ENCODE measurements at places on chromosomes 11 and 22. TPM values are rescaled to one million over a fixed set of nuclear protein-coding genes. Genes with fewer than 3 reads are reported as not detected.

Gene IGSF9B
- 12.9 TPM for total RNA-seq

Gene UBQLNL
- 0.09 TPM for total RNA-seq

Gene PHLDB1
- 120 TPM for total RNA-seq

Gene OR8D1
- total RNA-seq = not detected

Gene FAT3
- 39.2 TPM for total RNA-seq

Gene KCNJ11
- total RNA-seq = 2.3 TPM

Gene CRYBB3
- not detected for total RNA-seq

Gene OR2AG2
- total RNA-seq = 0.25 TPM

GRCh38 chr22:36419177-36419911, 31.6 kb upstream of the MYH9 start:
- H3K4me3 ChIP-seq = peak overlapping the region; percentile 13
- peak overlapping the region; percentile 29 for H3K27ac ChIP-seq
- DNase-seq = no peak
- H3K36me3 ChIP-seq = no peaks in the 10 kb centered on the region
- H3K4me1 ChIP-seq = peaks cover 13% of the 10 kb centered on the region

DNA sequence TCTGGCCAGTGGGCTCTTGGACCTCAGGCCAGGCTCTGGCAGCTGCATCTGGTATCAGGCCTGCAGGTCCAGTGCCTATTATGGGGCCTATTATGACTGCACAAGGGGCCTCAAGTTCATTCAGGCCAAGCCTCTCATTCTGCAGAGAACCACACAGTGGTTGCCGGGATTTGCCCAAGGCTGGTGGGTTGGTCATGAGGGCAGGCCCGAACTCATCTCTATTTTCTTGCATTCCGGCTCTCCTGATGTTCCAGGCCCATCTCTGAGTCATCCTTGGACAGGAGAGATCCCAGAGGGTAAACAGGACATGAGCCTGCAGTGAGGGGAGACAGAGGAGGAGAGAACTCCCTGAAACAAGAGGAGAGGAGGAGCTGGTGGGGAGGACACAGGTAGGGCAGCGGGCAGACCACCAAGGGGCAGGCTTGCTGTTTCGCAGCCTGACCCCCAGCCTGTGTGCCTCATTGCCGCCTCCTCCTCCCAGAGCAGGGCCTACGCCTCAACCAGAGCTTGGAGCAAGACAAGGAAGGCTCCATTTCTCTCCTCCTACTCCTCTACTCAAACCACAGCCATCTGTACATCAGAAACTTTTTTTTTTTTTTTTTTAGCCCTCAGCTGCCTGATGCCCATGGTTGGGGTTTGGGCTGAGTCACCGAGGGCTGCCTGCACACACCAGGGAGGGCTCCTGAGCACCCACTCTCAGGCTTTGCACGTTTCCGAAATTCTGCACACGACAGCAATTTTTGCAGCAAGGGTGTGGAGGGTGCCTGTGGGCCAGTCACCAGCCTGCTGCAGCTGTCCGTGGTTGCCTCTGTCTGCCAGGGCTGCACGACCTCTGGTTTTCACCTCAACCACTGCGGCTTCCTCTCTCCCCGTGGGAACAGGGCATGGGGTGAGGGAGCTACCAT, 12.7 kb upstream of the TREH start:
- no peak overlapping the region for H3K4me3 ChIP-seq
- no peak for DNase-seq
- no peaks in the 10 kb centered on the region for H3K27me3 ChIP-seq
- no peaks in the 10 kb centered on the region for H3K36me3 ChIP-seq
- H3K4me1 ChIP-seq = peaks cover 23% of the 10 kb centered on the region
- no peak overlapping the region for H3K27ac ChIP-seq

DNA sequence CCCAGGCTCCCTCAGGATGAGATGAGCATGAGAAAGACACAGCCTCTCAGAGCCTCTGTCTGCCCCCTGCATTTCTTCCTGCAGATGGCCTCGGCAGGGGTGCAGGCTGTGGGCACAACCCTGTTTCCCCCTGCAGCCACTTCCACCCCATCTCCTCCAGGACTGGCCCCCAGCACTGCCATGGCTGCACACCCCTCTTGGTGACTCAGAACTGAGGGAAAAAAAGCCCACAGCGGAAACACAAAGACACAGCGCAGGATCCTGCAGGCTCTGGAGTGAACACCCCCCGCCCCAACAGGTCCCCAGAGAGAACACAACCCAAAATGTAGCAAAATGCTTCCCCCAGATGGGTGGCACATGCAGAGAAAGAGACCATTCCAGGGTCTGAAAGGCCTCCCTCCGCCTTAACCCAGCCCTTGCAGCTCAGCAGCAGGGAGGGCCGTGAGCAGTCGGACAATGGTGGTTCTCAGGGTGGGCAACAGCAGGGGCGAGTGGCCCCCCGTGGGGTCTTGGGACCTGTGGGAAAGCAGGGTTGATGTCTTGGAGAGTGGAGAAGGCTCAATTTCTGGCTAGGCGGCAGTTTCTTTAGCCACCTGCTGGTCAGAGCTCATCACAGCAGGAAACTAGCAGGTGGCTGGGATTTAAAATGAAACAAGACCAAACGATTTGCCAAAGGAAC, 8.0 kb downstream of the TUBGCP6 start:
- H3K4me3 ChIP-seq = peak overlapping the region; percentile 56
- H3K36me3 ChIP-seq = peaks cover 16% of the 10 kb centered on the region
- peak overlapping the region; percentile 92 for H3K27ac ChIP-seq
- DNase-seq = no peak
- H3K4me1 ChIP-seq = peaks cover 11% of the 10 kb centered on the region

- H3K4me3 ChIP-seq = no peak overlapping the region
- peaks cover 6% of the 10 kb centered on the region for H3K36me3 ChIP-seq
- no peak overlapping the region for H3K27ac ChIP-seq
- peaks cover 4% of the 10 kb centered on the region for H3K4me1 ChIP-seq
- no peak for DNase-seq
- H3K27me3 ChIP-seq = peaks cover 18% of the 10 kb centered on the region
Measured at GRCh38 chr22:43857367-43857766, 4.9 kb downstream of the SULT4A1 start.

DNA sequence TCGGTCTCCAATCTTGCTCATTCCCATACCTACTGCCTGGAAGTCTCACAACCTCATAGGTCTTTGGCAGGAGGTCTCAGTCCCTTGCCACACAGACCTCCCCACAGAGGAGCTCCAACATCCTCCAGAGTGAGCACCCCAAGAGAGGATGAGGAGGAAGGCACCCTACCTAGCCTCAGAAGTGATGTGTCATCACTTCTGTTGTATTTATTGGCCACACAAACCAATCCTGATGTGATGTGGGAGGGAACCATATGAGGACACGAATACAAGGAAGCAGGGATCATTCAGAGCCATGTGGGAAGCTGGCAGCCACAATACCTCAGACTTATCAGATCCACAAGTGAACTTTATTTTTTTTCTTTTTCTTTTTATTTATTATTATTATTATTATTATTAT, 9.0 kb upstream of the UPK2 start:
- H3K27me3 ChIP-seq = peaks cover 25% of the 10 kb centered on the region
- H3K4me1 ChIP-seq = no peaks in the 10 kb centered on the region
- no peak overlapping the region for H3K4me3 ChIP-seq
- no peak overlapping the region for H3K27ac ChIP-seq
- no peak for DNase-seq
- H3K36me3 ChIP-seq = no peaks in the 10 kb centered on the region

- H3K27me3 ChIP-seq = no peaks in the 10 kb centered on the region
- no peak overlapping the region for H3K27ac ChIP-seq
- H3K4me1 ChIP-seq = peaks cover 15% of the 10 kb centered on the region
- peaks cover 3% of the 10 kb centered on the region for H3K36me3 ChIP-seq
Measured at GRCh38 chr11:20894296-20894695, 224.9 kb downstream of the NELL1 start.
